ENCODE measurements at places on chromosomes 4 and X. TPM values are rescaled to one million over a fixed set of nuclear protein-coding genes. Genes with fewer than 3 reads are reported as not detected.

DNA sequence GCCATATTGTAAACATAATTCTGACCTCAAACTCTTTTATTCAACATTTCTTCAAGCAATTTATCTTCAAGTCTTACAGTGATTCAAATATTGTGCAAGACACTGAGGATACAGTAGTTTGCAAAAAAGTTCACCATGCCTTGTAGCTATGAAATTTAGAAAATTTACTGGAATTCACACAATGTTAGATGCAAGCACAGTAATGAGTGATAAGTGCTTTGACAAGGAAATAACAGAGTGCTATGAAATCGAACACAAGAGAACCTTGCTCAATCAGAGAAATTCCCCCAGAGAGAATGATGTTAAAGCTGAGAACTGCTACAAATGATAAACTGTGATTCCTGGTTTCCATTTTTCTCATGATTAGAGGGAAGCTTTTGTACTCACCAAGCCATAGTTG lies 952.9 kb downstream of the FAT4 start:
- no peak overlapping the region for H3K27ac ChIP-seq
- no peaks in the 10 kb centered on the region for H3K27me3 ChIP-seq
- no peak for DNase-seq
- no peaks in the 10 kb centered on the region for H3K36me3 ChIP-seq

- no peak overlapping the region for H3K27ac ChIP-seq
- no peaks in the 10 kb centered on the region for H3K36me3 ChIP-seq
- no peak overlapping the region for H3K4me3 ChIP-seq
- peaks cover 6% of the 10 kb centered on the region for H3K4me1 ChIP-seq
These were observed 92.6 kb downstream of the TSPAN5 start for GRCh38 chr4:98565681-98566301.

DNA sequence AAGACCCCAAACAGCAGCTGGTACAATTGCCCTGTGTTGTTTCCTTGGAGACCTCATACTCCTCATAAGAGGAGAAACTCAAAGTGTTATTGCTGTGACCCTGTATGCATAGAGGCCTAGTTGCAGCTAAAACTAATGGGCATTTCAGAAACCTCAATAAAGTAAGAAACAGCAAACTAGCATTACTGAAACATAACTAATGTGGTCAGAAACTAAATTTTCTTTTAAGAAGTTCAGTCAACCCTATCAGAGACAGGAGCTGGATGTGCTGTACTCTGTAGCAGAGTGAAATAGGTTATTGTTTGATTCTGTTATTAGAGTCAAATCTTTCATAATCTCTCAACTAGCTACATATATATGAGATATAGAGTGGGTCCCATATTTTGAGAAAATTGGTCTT lies 257.5 kb upstream of the IRS4 start:
- H3K36me3 ChIP-seq: no peaks in the 10 kb centered on the region
- no peaks in the 10 kb centered on the region for H3K4me1 ChIP-seq
- H3K27me3 ChIP-seq: peaks cover 3% of the 10 kb centered on the region
- no peak overlapping the region for H3K4me3 ChIP-seq
- DNase-seq: no peak

DNA sequence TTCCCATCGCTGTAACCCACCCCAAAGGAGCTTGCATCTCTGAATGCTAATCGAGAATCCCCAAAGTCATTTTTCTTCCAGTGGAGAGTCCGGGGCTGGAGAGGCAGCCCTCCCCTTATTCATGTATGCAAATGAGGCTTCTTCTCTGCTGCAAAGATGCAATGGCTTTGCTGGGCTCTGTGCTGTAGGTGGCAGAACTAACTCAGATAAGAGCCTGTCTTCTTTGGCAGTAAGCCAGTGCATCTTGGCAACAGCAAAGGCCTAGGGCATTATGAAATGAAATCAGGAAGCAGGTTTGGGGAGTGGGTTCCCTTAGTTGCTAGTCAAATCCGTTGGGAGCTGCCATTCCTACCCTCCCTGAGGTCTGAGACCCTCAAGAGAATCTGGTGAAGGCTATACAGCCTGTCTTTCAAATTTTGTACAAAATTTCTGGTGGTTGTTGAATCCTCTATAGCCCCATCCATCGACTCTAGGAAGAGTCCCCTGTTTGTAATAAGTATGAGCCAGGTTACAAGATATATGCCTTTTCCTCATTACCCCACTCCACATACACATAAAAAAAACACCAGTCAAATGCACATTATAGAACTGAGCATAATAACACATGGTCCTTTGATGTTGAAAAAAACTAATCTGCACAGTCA lies 290.6 kb upstream of the TAPT1 start:
- H3K4me3 ChIP-seq: no peak overlapping the region
- no peak for DNase-seq
- H3K27ac ChIP-seq: no peak overlapping the region

The NWD2 gene
- not detected for total RNA-seq

DNA sequence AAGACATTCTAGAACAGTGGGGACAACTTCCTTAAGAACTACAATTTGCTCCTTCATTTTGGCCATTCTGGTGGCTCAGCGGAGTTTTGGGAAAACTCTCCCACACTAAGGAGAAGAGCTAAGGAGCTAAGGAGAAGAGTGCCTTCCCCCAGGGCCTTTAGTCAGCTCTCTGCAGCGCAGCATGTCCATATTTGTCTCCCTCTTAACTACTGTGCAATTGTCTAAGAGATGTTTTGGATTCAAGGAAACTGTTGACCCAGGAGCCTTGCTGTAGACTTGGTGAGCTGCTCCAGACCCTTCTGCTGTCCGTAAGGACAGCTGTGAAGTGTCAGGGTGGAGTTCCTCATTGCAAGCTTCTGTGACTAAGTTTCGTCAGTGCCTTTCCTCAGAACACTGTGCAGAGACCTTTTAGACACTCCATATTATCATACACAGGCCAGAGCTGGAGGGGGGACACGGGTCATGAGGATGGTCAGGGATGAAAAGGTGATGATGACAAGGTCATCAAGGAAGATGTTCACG lies 179.0 kb downstream of the NHS start:
- H3K27me3 ChIP-seq: no peaks in the 10 kb centered on the region
- no peaks in the 10 kb centered on the region for H3K4me1 ChIP-seq
- no peaks in the 10 kb centered on the region for H3K36me3 ChIP-seq
- no peak overlapping the region for H3K27ac ChIP-seq

DNA sequence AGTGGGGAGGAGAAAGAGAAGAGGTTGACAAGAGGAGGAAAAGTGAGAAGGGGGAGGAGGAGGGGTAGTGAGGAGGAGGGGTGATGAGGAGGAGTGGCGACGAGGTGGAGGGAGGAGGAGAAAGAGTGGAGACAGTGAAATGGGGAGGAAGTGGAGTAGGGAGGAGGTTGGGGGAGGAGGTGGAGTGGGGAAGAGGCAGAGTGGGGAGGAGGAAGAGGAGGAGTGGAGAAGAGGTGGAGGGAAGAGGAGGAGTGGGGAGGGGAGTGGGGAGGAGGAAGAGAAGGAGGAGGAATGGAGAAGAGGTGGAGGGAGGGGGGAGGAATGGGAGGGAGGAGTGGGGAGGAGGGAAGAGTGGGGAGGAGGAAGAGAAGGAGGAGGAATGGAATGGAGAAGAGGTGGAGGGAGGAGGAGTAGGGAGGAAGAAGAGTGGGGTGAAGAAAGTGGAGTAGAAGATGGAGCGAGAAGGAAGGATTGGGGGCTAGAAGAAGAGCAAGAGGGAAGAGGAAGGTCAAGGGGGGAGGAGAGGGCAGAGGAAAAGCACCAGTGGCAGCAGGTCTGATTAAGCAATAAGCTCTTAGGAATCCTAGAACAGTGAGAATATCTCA lies 50.0 kb upstream of the MTNR1A start:
- no peaks in the 10 kb centered on the region for H3K4me1 ChIP-seq
- no peaks in the 10 kb centered on the region for H3K36me3 ChIP-seq
- no peaks in the 10 kb centered on the region for H3K27me3 ChIP-seq
- DNase-seq: no peak

DNA sequence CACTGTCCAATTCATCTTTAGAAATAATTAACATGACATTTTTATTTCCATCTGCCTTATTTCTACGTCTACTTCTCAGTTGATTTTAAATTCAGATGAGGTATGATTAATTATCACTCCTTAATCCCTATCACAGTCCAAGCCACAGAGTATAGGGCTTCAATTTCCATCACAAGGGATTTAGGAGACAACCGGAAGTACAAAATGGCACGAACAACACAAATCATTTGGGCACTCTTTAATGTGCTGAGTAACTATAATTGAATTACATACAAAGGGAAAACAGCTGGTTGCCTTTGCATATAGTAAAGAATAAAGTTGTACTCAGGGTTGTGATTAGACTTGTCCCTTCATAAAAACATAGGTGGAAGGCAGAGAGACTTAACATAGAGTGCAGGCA lies 290.4 kb upstream of the MAGEB16 start:
- no peak overlapping the region for H3K4me3 ChIP-seq
- no peaks in the 10 kb centered on the region for H3K36me3 ChIP-seq
- no peak overlapping the region for H3K27ac ChIP-seq
- no peak for DNase-seq
- no peaks in the 10 kb centered on the region for H3K4me1 ChIP-seq
- H3K27me3 ChIP-seq: no peaks in the 10 kb centered on the region

DNA sequence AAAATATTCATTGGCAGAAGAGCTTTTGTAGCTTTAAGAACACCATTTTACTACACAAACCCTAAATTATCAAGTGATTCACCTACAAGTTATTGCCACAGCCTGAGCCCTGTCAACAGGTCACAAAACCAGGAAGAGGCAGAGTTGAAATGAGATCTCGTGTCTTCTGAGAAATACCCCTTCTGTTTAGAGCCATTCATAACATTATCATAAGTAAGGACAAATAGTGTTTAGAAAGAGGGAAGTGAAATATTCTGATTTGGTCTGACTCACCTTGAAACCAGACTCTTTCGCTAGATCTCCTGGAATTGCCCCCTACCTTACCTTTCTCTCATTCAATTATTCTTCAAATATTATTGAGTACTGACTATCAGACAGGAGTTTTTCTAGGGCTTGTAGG lies 5.9 kb downstream of the ETDB start:
- no peaks in the 10 kb centered on the region for H3K36me3 ChIP-seq
- H3K27me3 ChIP-seq: no peaks in the 10 kb centered on the region
- H3K4me1 ChIP-seq: no peaks in the 10 kb centered on the region
- H3K4me3 ChIP-seq: no peak overlapping the region

The RPL34 gene
- total RNA-seq: 419 TPM

DNA sequence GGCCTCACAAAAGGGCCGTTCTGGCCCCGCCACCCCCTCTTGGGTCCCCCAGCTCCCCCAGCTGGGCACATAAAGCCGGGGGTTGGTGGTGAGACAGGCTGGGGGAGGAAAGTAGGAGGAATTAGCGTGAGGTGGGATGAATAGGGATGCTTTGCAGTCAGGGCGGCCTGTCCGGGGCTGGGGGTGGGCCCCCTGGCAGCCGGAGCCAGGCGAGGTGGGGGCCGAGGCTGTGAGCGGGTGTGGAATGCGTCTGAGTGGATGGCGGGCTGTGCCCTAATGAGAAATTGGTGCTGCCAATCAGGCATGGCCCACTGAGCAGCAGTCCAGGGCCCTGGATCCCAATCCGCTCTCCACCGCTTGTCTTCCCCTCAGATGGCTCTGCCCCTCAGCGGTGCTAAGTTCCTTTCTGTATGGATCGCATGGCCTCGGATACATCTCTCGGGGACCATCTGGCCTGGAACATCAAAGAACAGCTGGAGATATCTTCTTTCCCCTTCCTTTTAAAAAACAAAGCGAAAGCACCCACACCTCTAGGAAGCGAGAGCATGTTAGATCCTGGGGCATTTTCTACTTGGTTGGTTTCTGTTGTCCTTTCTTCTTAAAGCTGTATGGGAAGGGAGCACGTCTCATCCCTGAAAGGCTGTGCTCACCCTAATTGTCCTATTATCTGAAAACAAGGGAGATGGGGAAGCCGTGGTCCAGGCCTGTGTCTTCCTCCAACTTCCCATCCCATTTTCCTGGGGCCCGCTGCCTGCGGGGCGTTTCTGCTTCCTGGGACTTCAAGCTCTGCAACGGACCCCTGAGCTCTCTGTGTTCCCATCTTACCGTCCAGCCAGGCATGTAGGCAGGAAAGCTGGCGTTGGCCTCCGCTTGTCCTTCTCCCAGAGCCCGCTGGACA lies 106.9 kb downstream of the SORCS2 start:
- H3K4me1 ChIP-seq: no peaks in the 10 kb centered on the region
- H3K36me3 ChIP-seq: no peaks in the 10 kb centered on the region
- no peak overlapping the region for H3K4me3 ChIP-seq

The XPNPEP2 gene
- 0.15 TPM for total RNA-seq

The PNMA5 gene
- not detected for total RNA-seq

The MUC7 gene
- total RNA-seq: not detected

DNA sequence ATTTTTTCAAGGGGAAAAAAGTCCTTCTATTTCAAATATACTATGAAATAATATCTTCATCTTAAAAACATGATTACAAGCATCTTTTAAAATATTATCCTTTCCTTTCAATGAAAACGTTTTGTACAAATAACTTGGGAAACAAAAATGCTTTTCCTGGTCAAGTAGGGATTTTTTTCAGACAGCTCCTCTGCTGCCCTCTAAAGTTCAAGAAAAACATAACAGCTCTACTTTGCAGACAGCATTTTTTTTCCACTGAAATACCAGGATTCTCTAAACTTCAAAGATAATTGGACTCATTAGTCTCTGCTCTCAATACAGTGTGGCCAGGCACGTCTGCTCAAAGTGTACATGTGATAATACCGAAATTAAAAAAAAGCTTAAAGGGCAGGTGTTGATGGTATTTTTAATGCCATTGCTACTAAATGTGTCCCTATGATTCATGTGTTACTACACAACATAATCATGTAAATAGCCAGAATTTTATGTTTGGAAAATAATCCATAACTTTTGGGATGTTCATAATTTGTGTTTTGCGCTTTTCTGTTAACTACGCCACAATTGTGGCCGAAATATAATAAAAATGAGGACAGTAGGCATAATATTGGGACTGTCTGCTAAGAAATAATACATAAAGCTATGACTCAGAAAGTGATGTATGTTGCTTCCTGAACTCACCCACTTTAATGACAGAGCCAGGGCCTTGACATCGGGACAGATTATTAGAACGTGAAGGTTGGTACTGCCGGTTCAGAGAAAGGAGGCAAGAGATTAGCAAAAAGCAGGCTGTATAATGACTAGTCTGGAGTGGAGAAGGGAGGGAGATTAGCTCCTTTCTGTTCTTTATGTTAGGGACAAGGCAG lies 478.9 kb downstream of the KCNIP4 start:
- no peaks in the 10 kb centered on the region for H3K36me3 ChIP-seq
- H3K4me1 ChIP-seq: no peaks in the 10 kb centered on the region
- DNase-seq: no peak
- no peak overlapping the region for H3K4me3 ChIP-seq
- no peaks in the 10 kb centered on the region for H3K27me3 ChIP-seq

The TAF1 gene
- total RNA-seq: 16.4 TPM

The S100P gene
- total RNA-seq: 1.2 TPM

The PORCN gene
- total RNA-seq: 11.5 TPM

- peak overlapping the region; percentile 80 for H3K4me3 ChIP-seq
- peak overlapping the region; percentile 96 for H3K27ac ChIP-seq
- no peaks in the 10 kb centered on the region for H3K27me3 ChIP-seq
- peaks cover 20% of the 10 kb centered on the region for H3K4me1 ChIP-seq
These were observed 1.9 kb upstream of the PPP3CA start for GRCh38 chr4:101348995-101349800.

GRCh38 chr4:146976145-146976544 lies 30.5 kb upstream of the TTC29 start:
- no peak overlapping the region for H3K27ac ChIP-seq
- H3K36me3 ChIP-seq: no peaks in the 10 kb centered on the region
- DNase-seq: no peak
- no peaks in the 10 kb centered on the region for H3K4me1 ChIP-seq
